ENCODE measurements at places on chromosomes 1 and 21.

- DNase-seq, result no peak
Measured at GRCh38 chr1:87007323-87007722, 92.9 kb downstream of the HS2ST1 start.

DNA sequence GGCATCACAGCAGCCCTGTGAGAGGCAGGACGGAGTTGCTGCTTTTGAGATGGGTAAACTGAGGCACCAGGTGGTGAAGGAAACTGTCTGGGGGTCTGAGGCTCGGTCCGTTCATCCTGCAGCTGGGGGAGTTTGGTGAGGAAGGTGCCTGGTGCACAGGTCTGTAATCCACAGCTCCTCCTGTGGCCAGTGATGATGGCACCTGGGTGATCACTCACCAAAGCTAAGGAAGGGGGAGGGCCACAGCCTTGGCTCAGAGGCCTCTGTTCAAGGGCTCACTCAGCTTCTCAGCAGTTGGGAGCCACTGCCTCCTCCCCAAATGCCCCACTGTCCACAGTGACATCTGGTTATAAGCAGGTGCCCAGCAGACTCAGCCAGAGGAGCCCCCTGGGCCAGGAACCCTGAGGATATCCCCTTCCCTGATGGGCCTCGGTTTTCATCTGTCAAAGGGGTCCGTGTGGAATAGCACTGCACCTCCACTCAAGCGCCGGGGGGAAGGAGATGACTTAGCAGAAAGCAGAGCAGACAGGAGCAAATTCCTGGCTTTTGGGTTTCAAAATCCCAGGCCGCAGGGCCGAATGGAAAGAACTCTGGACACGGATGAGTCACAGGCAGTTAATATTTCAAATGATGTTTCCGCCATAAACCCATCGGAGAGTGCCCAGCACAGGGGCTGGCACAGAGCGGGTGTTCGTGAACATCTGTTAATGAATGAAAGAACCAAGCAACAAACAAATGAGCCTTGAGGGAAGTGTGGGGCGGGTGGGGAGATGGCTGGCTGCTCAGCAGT lies 82.8 kb downstream of the DMRTB1 start:
- no peak for DNase-seq

- no peak for DNase-seq
Measured at GRCh38 chr1:92037400-92037799, 7.6 kb downstream of the EPHX4 start.

DNA sequence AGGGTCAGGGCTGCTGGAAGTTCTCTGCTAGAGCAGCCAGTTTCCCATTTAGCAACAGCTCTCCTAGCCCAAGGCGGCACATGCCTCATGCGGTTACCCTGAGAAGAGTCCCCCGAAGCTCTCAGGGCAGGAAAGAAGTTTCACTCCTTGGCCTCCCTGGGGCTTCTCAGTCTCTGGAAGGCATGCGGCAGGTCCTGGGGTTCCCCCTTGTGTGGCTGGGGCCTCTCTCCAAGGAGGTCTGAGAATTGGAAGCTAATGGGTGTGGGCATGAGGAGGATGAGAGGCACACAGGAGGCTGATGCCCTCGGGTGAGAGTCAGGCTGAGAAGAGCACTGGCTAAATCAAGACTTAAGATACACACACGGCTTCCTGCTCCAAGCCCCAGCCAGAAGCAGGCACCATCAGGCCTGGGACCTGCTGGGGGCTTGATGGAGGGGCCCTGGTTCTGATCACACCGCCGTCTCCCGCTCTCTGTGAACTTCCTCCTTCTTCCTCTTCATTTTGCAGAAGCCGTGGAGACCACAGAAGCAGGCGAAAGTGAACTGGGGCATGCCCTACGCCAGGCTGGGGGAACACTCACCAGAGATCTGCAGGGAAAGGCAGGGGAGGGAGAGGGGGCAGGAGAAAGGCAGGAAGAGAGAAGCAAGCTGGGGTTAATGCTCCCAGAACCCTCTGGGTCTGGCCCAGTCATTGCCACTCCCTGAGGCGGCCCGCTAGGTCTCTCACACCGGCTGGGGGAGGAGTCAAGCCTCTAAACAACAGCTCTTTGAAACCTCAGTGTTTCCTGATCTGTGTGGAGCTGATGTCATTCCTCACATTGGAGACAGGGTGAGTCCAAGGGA lies 15.1 kb downstream of the BLACAT1 start:
- DNase-seq, result peak; percentile 65

DNA sequence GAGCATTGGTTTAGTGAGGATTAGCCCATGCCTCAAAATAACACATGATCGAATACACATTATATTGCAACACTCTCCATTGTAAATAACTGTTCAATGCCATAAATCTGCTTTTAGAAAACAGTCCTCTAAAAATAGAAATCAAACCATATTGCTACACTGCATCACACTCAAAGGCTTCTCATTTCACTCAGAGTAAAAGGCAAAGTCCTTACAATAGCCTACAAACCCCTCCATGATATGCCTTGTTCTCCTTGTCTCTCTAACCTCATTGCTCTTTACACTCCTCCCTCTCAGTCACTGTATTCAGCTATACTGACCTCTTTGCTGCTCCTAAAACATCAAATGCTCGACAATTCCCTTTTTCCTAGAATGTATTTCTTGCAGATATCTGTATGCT lies 64.2 kb downstream of the CYYR1 start:
- DNase-seq, result no peak

Data from GM18507 (cell line).